ENCODE measurements at places on chromosomes 3 and 15.

- no peak for DNase-seq
These were observed 8.5 kb upstream of the FGD5 start for GRCh38 chr3:14810070-14810791.

DNA sequence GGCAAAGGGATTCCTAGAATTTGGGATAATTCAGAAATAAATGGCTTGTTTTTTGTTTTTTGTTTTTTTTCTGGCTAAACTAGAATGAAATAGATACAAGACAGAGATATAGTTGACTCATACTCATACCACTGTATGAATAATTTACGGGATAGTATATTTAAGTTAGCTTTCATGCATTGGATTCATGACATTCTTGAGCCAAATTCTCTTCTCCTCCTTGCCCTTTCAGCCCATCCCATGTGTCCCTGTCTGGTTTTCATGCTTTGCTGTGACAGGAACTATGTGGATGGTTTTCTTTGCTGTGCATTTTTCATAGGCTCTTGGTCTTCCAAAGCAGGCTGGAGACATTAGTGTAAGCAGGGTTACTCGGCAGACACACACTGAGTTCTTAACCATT, 66.6 kb upstream of the UMPS start:
- no peak for DNase-seq

GRCh38 chr3:50534681-50535330, 31.4 kb upstream of the CACNA2D2 start:
- DNase-seq: no peak

- DNase-seq: no peak
These were observed 2.3 kb upstream of the DNAH1 start for GRCh38 chr3:52313774-52314188.

DNA sequence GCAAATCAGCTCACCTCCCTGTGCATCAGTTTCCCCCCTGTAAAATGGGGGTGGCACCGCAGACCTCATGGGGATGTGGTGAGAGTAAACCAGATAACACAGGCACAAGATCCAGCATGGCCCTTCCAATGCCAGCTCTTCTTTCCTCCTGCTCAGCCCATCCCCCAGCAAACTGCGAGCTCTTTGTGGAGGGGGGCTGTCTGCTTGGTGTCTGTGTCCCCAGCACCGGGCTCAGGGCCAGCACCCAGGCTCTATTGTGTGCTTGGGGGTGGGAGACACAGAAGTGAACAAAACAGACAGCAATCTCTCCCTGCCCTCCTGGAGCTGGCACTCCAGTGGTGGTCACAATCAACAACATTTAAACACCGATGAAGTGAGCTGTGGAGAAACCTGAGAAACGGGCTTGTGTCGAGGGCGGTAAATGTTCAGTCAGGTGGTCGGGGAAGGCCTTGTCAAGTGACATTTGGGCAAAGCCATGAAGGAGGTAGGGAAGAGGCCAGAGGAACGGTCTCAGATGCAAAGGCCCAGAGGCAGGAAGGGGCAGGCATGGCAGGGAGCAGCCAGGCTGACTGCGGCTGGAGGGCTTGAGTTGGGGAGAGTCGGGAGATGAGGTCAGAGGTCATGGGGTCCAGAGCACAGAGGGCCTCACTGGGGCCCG, 28.4 kb downstream of the GRIP2 start:
- DNase-seq: no peak

- no peak for DNase-seq
These were observed 158.4 kb downstream of the KLHL25 start for GRCh38 chr15:85636351-85636750.

GRCh38 chr15:46576646-46577395, 942.0 kb downstream of the SQOR start:
- DNase-seq: no peak

- no peak for DNase-seq
These were observed 93.9 kb downstream of the ECT2 start for GRCh38 chr3:172844428-172844827.
